Fibroblast of upper back skin (primary cell): ENCODE measurements at places on chromosomes 12 and 14.

DNA sequence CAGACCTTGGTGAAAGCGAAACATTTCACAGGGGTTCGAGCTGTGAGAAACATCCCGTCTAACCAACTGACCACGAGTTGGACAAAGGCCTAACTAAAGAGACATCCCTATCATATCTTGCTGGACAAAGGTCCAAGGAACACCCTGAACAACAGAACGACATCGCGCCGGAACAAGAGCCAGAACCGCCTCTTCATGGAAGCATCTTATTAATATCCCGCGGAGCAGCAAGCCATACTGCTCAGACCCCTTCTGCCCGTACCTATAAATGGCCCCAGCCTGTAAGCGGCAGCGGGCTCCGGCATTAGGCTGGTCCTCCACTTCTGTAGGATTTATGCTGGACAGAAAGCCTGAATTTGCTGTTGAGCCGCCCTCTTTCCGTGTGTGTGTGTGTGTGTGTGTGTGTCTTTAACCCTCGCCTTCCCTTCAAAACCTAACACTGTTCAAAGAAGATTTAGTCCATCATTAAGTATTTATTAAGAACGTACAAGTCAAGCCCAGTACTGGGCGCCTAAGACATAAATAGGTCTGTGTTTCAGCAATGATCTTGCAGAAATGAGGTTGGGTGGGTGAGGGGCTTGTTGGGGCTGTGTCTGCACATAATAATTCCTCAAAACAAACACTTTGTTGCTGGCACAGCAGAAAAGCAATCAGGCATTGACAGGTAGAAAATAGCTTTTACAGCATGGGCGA is 1.9 kb downstream of the SLC6A15 start:
- DNase-seq = peak; percentile 21

DNA sequence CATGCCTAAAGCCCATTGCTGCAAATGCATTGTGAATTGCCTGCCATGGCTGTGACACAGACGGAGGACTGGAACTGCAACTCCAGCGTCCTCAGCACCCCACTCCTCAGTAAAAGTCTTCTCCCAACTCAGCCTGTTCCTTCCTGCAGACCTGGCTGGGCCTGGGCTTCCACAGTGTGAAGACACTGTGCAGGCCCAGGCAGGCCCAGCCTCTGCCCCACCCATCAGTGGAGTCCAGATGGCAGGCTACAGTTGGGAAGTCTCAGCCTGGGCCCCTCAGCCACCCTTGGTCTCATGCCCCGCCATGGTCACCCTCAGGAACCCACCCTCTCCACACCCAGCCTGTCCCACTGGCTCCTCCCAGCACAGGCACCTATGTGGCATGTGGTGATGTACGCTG is 22.0 kb downstream of the VSX2 start:
- no peak for DNase-seq

DNA sequence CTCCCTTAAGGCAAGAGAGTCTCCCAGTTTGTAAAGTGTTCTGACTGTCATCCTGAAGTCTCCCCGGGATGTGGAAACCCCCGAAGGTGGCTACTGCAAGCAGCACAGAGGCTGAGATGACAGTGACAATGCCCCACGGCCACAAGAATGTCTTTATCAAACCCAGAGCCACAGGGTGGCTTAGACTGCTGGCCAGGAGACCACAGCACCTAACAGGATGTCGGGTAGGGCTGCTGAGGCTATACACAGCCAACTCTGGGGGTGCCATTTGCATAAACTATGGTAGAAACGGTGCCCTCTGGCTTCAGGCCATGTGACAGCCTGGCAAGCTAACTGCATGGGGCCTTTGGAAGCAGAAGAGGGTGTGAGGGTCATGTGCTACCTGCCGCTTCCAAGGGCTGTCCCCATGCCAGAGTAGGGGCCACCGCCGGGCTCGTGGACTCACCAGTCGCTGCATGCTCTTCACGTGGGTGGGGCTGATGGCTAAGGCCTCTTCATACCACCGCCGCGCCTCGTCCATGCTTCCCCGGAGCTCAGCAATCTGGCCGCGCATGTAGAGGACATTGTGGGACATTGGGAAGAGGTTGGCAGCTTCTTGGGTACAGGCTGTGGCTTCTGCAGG is 180.9 kb downstream of the CALM1 start:
- no peak for DNase-seq

- DNase-seq = no peak
Measured at GRCh38 chr14:105399466-105399775, 1.1 kb downstream of the TEX22 start.

- no peak for DNase-seq
Measured at GRCh38 chr14:72553161-72553560, 340.7 kb downstream of the DPF3 start.

GRCh38 chr14:54867011-54867410 is 35.6 kb downstream of the GCH1 start:
- peak; percentile 66 for DNase-seq

DNA sequence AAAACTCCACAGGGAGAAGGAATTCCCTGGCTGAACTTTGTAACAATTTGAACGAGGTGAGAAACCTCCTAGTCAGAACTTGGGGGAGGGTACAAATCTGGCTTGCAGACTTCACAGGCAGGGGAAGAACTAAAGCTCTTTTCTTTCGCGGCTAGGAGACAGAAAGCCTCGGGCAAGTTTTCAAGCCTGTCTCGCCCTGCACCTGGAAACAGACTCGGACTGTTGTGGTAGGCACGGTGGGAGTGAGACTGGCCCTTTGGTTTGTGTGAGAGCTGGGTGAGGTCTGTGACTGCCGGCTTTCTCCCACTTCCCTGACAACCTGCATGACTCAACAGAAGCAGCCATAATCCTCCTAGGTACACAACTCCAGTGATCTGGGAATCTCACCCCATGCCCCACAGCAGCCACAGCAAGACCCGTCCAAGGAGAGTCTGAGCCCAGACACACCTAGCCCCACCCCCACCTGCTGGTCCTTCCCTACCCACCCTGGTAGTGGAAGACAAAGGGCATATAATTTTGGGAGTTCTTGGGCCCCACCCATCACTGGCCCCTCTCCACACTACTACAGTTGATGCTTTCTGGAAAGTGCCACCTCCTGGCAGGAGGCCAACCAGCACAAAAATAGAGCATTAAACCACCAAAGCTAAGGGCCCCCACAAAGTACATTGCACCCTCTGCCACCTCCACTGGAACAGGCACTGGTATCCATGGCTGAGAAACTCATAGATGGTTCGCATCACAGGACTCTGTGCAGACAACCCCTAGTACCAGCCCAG is 102.7 kb upstream of the ST8SIA1 start:
- DNase-seq = peak; percentile 2

- DNase-seq = peak; percentile 2
Measured at GRCh38 chr12:54650409-54650808, 2.2 kb upstream of the DCD start.

DNA sequence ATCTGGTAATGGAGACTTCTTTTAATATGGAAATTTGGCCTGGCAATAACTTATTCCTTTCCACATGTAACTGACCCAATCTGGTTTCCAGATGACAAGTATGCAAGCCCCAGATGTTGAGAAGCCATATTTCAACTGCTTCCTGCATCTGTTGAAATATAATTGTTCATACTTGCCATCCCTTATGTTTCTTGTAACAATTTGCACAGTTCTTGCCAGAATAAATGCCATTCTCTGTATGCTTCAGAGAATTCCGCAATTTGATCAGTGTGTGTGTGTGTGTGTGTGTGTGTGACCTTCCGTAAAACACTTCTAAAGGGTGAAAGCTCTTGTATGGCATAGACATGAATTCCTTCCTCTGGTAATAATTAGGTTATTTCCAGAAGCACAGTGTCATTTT is 1.8 kb upstream of the CLEC2A start:
- DNase-seq = peak; percentile 54

- DNase-seq = no peak
Measured at GRCh38 chr12:22919883-22920282, 294.9 kb downstream of the ETNK1 start.

DNA sequence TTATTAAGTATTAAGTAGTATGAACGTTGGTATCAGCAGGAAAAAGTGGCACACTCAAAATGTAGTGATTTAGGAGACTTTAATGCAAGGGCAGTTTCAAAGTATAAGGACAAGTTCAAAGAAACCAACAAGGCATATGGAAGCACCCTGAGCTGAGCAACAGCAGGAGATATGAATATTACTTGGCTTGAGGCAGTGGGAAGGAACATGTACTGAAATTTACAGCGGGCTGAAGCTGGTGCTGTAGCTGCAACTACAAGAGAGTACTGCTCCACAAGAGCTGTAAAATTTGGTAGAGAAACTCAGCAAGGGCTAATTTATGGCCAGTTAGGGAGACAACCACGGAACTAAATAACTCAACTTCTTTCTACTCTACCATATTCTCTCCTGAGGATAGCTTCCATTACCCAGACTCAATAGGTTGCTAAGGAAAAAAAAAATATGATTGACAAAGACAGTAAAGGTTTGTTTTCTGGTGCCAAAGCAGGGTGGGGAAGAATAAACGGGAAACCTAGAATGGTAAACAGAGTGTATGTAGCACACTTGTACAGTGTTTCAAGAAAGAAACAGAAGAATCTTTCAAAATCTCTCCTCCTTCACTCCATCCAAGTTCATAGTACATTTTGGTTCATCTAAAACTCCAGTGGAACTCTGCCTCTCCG is 487.8 kb upstream of the MGAT4C start:
- DNase-seq = no peak

- DNase-seq = no peak
Measured at GRCh38 chr14:50541159-50541567, 8.8 kb upstream of the MAP4K5 start.

GRCh38 chr14:56274556-56274955 is 156.3 kb downstream of the PELI2 start:
- DNase-seq = no peak

GRCh38 chr12:32836710-32837109 is 59.9 kb downstream of the PKP2 start:
- DNase-seq = no peak

GRCh38 chr14:94058674-94059138 is 22.3 kb downstream of the DDX24 start:
- DNase-seq = no peak

GRCh38 chr14:85607651-85608081 is 77.7 kb downstream of the FLRT2 start:
- peak; percentile 77 for DNase-seq

DNA sequence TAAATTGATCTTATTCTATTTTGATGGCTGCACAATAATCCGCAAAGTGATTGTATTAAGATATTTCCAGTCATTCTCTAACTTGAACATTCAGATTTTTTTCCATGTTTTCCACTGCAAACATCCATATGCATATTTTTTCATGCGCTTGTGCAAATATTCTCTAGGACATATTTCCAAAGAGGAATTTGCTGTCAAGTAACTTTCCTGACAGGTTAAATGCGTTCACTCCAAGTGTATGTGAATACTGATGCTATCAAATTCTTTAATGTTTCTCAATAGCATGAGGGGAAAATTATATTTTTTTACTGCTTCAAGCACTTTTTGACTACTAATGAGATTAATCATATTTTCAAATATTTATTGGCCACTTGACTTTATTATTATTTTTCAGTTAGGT is 135.3 kb upstream of the LGR5 start:
- no peak for DNase-seq

GRCh38 chr14:80212023-80212397 is 706 bp upstream of the DIO2 start:
- peak; percentile 49 for DNase-seq

DNA sequence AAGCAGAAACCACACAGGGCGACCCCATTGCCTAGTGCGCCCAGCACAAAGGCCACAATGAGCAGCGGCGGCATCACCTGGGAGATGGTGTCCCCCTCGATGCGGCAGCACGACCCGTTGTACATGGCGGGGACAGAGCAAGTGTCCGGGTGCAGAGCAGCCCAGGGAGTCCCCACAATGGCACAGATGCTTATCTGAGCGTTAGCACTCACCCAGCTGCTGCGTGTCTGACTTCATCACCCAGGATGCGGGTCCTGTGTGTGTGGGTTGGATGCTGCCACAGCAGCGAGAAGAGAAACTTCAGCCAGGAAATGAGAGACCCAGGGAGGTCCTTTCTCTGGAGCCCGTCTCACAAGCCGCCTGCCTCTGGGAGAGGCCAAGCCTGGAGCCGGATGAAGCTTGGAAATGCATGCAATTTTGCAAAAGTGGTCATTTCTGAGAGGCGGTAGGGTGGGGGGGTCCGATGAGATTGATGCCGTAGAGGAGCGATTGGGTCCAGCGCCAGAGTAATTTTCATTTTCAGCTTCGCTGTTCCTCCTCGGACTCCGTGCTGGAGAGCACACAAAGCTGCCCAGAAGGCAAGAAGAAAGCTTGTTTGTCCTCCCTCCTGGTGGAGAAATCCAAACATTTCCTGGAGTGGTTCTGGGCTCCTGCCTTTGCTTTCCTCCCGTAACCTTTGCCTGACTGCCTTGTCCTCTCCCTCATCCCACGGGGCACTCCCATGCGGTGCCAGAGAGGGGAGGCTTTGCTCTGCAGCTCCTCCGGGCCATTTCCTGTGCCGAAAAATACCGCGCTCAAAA is at the start of gene HCAR1:
Gene HCAR1, minus strand, starts transcription at position 630 of the 800 bp plus-strand sequence. Its CDS starts 505 bp downstream, at position 125.
- no peak for DNase-seq
